ENCODE measurements at places on chromosomes 11 and 22.
A peak's percentile ranks its signal among the peaks of the same experiment; 100 is the strongest.

DNA sequence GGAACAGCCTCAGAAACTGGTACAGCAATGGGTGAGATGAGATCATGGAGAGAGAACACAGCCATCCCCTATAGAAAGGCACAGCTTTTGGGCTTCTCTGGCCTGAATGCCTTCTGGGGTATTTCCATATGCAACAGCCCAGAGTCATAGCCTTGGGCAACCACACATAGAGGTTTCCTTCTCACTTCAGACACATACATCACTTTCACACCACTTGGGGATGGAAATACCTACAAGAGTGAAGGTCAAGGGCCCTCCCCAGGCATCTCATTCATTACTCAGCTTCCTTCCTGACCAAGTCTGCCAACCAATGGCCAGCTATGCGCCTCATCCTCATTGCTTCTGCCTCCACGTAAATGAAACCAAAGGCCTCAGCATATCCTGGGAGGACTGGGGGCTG lies 17.7 kb upstream of the OLFML1 start:
- peak; percentile 27 for DNase-seq

GRCh38 chr22:32674925-32675825 lies 126.3 kb upstream of the TIMP3 start:
- no peak for DNase-seq

DNA sequence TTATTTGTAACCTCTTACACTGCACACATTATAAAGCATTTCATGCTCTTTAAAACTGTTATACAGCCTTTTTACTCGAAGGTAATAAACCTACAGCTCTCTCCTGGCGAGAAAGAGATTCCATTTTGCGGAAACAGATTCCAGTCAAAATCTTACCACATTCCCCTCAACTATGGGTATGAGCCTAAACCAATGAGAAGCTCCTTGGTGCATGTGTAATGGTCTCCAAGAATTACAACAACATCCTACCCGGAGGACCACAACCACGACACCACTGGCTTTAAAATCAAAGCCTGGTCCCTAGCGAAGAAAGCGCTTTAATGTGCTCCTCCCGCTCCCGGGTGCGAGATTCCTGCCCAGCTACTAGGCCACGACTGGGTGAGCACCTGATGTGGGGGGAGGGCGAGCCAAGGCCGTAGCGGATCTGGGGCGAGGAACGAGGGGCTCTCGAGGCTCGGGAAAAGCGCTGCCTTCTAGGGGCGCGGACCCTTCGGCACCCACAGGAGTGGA lies 821 bp downstream of the CELF1 start:
- no peak for DNase-seq

- DNase-seq = no peak
Measured at GRCh38 chr11:95943546-95943945, 19.6 kb upstream of the MTMR2 start.

DNA sequence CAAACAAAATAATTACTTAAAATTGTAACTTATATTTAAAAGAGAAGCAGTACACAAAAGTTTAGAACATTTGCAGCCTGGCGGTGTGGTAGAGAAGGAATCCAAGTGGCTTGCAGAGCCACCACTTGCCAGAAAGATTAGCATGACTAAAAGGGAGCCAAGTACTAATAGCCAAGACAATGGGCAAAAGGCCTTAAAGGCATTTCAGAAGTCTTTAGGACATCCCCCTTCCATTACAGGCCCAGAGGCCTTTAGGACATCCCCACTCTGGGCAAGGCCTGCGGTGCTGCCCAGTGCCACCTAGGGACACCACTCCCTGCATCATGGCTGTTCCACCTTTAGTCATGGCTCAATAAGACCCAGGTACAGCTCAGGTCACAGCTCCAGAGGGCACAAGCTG lies 32.4 kb downstream of the TMEM225 start:
- no peak for DNase-seq

GRCh38 chr11:10072142-10072541 lies 221.9 kb downstream of the SBF2 start:
- no peak for DNase-seq

DNA sequence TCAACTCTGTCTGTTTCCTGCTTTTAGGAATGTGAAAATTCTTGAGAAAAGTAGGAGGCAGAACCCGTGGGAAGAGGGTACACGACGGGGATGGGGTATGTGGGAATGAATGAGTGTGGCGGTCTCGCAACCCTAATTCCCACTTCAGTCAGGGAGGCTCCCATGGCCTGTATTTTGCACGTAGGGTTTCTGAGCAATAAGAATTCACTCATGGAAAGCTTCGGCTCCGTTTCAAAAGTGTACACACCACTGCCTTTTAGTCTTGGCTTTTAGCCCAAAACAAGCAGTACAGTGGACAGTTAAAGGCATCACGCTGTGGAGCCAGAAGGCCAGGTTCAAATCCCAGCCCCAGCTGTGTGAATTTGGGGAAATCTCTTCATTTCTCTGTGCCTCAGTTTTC lies 116.7 kb downstream of the MN1 start:
- no peak for DNase-seq

DNA sequence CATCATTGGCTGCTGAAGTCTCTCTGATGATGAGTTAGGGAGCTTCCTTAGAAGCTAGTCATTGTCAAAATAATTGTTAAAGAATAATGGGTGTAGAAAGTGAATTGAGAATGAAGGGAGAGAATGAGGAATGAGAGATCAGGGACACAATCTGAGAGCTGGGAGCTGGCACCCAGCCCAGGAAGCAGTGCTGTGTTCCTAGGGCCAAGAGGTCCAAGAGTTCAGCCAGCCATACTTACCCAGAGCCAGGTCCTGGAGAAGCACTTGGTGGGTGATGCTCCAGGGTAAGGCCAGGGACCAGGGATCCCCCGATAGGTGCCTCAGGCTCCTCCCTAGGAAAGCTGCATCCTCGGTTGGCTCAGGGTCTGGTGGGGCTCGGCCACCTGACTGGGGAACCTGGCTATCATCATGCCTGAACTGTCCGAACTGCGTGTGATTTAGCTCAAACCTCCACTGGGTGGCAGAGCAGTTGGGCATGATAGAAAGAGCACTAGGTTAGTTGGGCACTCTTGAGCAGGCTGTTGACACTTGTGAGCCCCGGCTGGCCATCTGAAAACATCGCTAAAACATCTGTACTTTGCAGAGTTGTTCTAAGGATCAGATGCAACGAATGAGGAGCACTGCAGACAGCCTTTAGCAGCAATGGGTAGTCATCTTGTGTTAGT lies 123.9 kb upstream of the NCAM1 start:
- no peak for DNase-seq

DNA sequence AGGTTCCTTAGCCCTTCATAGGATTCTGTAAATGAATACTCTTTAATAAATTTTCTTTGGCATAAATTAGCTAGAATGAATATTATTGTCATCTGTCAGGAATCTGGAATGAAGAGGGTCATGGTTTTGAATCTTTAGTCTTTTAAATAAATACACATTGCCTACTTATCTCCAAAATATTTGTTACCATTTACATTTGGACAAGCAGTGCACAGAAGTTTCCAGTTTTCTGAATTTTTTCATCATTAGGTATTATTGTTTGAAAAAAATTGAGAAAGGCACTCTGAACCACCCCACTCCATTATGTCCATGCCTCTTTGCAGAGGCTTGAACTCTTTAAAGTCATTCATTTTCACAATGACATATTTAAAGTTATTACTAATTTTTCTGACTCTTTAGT lies 549.0 kb upstream of the LUZP2 start:
- no peak for DNase-seq

- DNase-seq = peak; percentile 48
Measured at GRCh38 chr11:34351687-34352469, 5.9 kb downstream of the ABTB2 start.

DNA sequence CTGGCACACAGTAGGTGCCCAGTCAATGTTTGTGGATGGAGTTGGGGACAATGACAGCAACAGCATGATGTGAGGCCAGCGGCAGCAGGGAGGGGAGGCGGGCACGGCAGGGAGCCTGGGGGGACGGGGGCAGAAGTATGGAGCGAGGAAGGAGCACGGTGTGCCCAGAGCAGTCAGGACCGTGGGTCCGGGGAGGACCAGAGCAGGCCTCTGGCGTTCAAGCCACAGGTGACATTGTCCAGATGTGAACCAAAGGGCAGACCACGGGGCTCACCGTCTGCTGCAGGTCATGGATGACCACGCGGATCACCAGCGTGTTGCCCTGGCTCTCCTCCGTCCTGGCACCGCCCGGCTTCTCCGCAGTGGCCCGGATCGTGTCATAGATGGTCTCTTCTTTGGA lies 105.5 kb downstream of the SHANK2 start:
- no peak for DNase-seq

DNA sequence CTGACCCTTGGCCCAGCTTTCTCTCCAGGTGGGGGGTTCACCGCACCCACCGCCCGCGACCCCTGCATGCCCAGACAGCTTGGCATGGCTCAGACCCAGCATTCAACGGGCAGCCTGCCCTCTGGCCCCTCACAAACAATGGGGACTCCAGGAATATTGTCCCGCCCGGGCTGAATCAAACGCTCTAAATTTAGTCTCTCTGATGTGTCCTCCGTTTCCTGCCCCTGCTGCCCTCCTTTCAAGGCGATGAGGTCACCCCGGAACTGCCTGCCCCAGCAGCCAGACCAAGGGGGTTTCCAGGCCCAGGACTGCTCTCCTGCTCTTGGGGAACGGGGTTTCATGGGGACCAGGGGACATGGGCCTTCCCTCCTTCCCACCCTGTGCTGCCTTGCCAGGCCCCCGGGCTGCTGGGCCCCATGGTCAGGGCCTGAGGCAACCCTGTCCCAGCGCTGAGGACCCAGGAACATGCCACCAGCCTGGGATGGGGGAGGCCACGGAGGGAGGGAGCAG lies 10.1 kb upstream of the PDGFB start:
- DNase-seq = peak; percentile 87

- DNase-seq = no peak
Measured at GRCh38 chr22:50343541-50343935, 411 bp downstream of the PPP6R2 start.

DNA sequence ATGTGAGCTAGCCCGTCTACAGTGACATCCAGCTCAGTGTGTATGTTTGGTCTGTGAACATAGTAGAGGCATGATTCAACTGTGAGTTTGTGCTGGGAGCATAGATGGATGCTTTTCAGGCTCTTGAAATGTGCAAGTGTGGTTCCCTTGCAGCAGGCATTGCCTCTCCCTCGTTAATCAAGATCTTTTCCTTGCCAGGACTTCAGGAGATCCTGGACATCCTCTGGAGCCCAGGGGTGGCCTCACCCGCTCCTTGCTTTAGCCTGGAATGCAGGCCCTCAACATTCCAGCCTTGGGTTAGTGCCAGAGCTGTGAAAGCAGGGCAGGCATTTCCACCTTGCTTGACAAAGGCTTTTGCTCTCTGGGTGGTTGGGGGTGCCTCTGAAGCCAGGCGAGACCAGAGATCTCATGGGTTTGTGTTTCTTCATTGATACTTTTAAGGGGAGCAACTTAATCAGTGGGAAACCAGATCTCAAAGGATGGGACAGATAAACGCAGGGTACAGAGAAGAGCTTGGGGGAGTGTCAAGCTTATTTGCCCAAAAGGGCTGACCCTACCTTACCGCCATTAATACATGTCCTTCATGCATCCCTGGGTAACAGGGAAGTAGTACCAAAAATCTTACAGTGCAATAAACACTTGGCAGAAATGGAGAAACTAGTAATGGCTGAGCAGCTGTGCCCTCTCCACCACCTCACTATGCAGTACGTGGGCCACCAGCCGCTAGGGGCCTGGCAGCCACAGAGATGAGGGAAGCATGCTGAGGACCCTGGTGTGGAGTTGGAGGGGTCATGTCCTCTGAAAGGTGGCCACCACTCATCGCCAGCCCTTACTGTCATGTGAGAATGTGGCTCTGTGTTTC lies 72.1 kb downstream of the PTPRJ start:
- DNase-seq = no peak

DNA sequence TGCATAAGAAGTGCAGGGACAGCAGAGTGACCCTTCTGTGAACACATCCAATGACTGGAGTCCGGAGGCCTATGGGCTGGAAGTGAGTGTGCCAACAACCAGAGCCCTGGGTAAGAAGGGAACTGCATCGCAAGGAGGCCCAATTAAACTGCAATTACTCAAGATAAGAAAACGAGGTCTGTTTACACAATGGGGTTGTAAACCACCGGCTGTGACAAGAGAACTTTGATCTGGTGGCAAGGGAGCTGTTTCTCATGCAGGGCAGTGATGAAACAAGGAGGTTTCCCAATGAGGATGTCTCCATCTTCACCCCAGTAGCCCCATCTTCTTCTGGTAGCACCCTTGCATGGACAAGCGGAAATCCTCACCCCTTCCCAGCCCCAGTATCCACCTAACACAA lies 21.5 kb downstream of the ETS1 start:
- no peak for DNase-seq

DNA sequence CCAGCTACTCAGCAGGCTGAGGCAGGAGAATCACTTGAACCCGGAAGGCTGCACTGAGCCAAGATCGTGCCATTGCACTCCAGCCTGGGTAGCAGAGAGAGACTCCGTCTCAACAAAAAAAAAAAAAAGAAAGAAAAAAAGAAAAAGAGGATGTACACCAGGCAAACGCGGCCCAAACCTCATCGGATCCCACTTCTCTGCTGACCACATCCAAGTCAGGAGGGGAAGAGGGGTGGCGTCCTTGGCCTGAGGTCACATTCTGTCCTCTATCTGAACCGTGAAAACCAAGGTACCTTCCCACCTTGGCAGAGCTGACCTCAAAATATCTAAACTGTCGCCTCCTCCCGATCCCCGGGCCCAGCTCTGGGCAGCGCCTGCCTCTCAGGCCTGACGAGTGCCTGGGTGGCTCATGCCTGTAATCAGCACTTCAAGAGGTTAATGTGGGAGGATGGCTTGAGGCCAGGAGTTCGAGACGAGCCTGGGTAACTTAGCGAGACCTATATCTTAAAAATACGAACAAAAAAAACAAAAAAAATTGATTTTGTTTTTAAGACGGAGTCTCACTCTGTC lies 25.1 kb downstream of the RGL4 start:
- DNase-seq = no peak

- DNase-seq = no peak
Measured at GRCh38 chr22:27487600-27488452, 313.7 kb downstream of the MN1 start.

GRCh38 chr22:20919718-20920117 lies 2.5 kb downstream of the CRKL start:
- DNase-seq = no peak

Data from GM20000 (cell line).